ENCODE measurements at places on chromosomes 1 and 21.
A peak's percentile ranks its signal among the peaks of the same experiment; 100 is the strongest.

GRCh38 chr1:38186566-38186965 lies 140.0 kb upstream of the POU3F1 start:
- DNase-seq: no peak

DNA sequence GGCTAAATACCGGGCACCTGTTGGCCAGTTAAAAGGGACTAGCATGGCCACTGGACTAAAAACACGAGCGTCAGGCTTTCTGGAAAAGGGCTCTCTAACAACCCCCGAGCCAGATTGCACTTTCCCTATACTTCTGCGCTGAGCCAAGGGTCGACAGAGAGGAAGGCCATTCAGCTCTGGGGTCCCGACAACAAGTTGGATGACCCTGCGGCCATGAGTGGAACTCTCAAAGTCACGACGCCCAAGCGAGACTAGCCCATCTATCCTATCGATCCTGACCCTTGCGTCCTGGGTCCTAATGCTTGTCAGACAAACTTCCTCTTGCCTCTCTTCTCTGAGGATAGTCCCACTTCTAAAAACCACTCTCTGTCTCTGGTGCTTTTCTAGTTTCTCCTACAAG lies 99.9 kb upstream of the PRDX6 start:
- DNase-seq: no peak

DNA sequence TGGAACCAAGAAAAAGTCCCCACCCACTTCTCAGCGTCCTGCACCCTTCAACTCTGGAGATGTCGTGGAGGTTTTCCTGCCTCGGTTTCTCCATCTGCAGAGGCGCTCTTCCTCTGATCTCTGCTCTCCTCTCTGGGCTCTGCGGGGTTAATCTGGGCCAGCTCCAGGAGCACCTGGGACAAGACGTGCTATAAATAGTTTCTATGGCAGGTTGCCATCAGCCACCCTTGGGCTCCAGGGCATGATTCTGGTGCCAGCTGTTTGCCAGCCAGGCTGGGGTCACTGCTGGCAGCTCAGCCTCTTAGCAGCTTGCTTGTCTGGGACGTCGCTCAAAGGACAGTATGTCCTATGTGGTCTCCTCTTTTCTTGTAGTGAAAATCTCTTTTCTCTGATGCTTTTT lies 137.1 kb downstream of the ACTL8 start:
- no peak for DNase-seq

- peak; percentile 67 for DNase-seq
Observed at GRCh38 chr1:211925016-211925415, 94.5 kb upstream of the LPGAT1 start.

- DNase-seq: no peak
Observed at GRCh38 chr1:169563650-169564049, 22.6 kb downstream of the F5 start.

DNA sequence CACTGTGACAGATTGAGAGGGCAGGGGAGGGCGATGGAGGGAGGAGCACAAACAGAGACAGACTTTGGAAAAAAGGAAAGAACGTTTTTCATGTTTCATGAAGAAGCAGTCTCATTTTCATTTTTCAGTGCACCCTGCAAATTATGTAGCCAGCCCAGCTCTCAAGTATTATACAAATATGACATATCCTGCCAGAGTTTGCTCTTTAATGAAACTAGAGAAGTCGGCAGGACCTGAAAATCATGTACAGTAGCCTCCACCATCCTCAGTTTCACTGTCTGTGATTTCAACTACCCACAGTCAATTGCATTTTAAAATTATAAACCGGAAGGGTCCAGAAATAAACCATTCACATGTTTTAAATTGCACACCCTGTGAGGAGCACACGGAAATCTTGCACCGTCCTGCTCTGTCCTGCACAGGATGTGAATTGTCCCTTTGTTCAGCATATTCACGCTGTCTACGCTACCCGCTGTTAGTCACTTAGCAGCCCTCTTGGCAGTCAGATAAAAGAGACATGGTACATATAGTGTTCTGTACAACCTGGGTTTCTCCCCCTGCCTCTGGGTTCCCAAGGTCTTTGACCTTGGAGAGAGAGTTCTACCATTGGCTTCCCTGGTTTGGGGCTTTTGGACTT lies 13.6 kb upstream of the ADARB1 start:
- no peak for DNase-seq

Data from iPS-NIHi11 (cell line).